ENCODE measurements at places on chromosomes 5 and 9. TPM values are rescaled to one million over a fixed set of nuclear protein-coding genes. Genes with fewer than 3 reads are reported as not detected.
A peak's percentile ranks its signal among the peaks of the same experiment; 100 is the strongest.

ZBTB5 gene
- polyA plus RNA-seq, result 1.4 TPM

PNPLA7 gene
- 2.7 TPM for polyA plus RNA-seq

GRCh38 chr9:84609779-84610178 lies 59.8 kb upstream of the NTRK2 start:
- no peaks in the 10 kb centered on the region for H3K4me1 ChIP-seq
- H3K27me3 ChIP-seq, result no peaks in the 10 kb centered on the region
- DNase-seq, result no peak
- H3K36me3 ChIP-seq, result no peaks in the 10 kb centered on the region
- no peak overlapping the region for H3K27ac ChIP-seq

GABRA1 gene
- not detected for polyA plus RNA-seq

- H3K36me3 ChIP-seq, result no peaks in the 10 kb centered on the region
- H3K4me3 ChIP-seq, result peak overlapping the region; percentile 17
- H3K27me3 ChIP-seq, result no peaks in the 10 kb centered on the region
- H3K27ac ChIP-seq, result peak overlapping the region; percentile 90
- H3K4me1 ChIP-seq, result peaks cover 64% of the 10 kb centered on the region
These were observed 16.8 kb upstream of the PHF19 start for GRCh38 chr9:120893611-120894307.

- no peak for DNase-seq
- H3K4me3 ChIP-seq, result no peak overlapping the region
- H3K36me3 ChIP-seq, result no peaks in the 10 kb centered on the region
- H3K27ac ChIP-seq, result no peak overlapping the region
- no peaks in the 10 kb centered on the region for H3K4me1 ChIP-seq
These were observed 152.5 kb upstream of the CLINT1 start for GRCh38 chr5:158011422-158011821.
